Uterus (tissue), 4 donors: ENCODE measurements at places on chromosomes 1 and 21. TPM values are rescaled to one million over a fixed set of nuclear protein-coding genes. Genes with fewer than 3 reads are reported as not detected.
A peak's percentile ranks its signal among the peaks of the same experiment; 100 is the strongest.

- no peaks in the 10 kb centered on the region for H3K27me3 ChIP-seq
- DNase-seq, result peak; percentile 46
- H3K4me1 ChIP-seq, result no peaks in the 10 kb centered on the region
- H3K36me3 ChIP-seq, result no peaks in the 10 kb centered on the region
These were observed 36.0 kb upstream of the IL19 start for GRCh38 chr1:206734499-206735142.

DNA sequence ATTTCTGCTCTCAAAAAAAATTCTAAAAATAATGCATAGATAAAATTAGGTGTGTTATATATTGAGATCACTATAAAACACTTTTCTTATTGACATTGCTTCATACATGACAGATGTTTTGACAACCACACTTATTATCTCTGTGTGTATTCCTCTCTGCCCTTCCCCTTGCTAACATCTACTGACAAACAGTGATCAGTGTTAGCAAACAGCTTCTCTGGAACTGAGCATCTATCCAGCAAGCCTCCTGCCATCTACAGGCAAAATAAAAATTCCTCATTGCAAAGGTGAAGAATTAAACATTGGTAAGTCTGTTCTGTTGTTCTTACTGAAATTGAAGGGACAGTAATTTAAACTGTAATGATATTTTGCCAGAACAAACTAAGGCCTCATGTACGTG, 2153.9 kb downstream of the NCAM2 start:
- no peaks in the 10 kb centered on the region for H3K4me1 ChIP-seq
- no peaks in the 10 kb centered on the region for H3K36me3 ChIP-seq
- no peak overlapping the region for H3K4me3 ChIP-seq
- no peaks in the 10 kb centered on the region for H3K27me3 ChIP-seq
- no peak for DNase-seq

- no peak for DNase-seq
- H3K4me3 ChIP-seq, result peak overlapping the region; percentile 84
- H3K4me1 ChIP-seq, result no peaks in the 10 kb centered on the region
- no peak overlapping the region for H3K27ac ChIP-seq
- no peaks in the 10 kb centered on the region for H3K27me3 ChIP-seq
These were observed 1.7 kb downstream of the CDC14A start for GRCh38 chr1:100353988-100354387.

CA6 gene
- total RNA-seq, result not detected

GRCh38 chr1:94125551-94126514, 4.9 kb upstream of the ABCA4 start:
- no peaks in the 10 kb centered on the region for H3K4me1 ChIP-seq
- DNase-seq, result no peak
- H3K36me3 ChIP-seq, result no peaks in the 10 kb centered on the region
- H3K4me3 ChIP-seq, result no peak overlapping the region

GRCh38 chr1:215883004-215883403, 315.9 kb downstream of the KCTD3 start:
- no peaks in the 10 kb centered on the region for H3K36me3 ChIP-seq
- no peaks in the 10 kb centered on the region for H3K4me1 ChIP-seq
- H3K4me3 ChIP-seq, result no peak overlapping the region
- no peak overlapping the region for H3K27ac ChIP-seq

- H3K27me3 ChIP-seq, result no peaks in the 10 kb centered on the region
- no peaks in the 10 kb centered on the region for H3K36me3 ChIP-seq
- no peak overlapping the region for H3K27ac ChIP-seq
These were observed 25.8 kb upstream of the LAPTM5 start for GRCh38 chr1:30783256-30783915.
